Muscle of back (tissue), 13 donors: ENCODE measurements at places on chromosomes 13 and 19.

DNA sequence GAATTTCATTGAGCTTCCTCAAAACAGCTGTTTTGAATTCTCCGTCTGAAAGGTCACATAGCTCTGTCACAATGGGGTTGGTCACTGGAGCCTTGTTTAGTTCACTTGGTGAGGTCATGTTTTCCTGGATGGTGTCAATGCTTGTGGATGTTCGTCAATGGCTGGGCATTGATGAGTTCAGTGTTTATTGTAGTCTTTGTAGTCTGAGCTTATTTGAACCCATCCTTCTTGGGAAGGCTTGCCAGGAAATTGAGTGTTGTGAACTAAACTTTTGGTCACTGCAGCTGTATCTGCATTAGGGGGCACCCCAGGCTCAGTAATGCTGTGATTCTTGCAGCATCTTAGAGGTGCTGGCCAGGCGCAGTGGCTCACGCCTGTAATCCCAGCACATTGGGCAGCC, 22.0 kb downstream of the BLOC1S3 start:
- DNase-seq = peak; percentile 59

DNA sequence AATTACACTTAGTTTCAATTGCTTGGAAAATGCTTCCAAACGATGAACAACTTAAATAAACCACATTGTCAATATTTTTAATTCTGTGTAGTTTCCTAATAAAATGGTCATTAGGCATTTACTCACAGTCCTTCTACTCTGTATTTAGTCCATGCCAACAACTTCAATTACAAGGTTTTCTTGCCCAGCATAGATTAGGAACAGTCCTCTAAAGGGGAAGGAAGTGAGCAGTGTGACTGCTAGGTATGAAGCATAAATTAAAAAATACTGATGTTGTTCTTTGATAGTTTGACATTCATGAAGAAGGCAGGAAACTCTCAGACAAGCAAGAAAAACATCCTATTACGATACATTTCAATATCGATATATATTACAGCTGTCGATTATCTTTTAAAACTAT, 716.0 kb upstream of the PCDH9 start:
- DNase-seq = no peak

GRCh38 chr19:8342684-8343482, at the start of gene KANK3:
TSS of gene KANK3 (minus strand) at chr19:8343262. CDS start at chr19:8337828, 5,434 bp downstream.
- peak; percentile 87 for DNase-seq

DNA sequence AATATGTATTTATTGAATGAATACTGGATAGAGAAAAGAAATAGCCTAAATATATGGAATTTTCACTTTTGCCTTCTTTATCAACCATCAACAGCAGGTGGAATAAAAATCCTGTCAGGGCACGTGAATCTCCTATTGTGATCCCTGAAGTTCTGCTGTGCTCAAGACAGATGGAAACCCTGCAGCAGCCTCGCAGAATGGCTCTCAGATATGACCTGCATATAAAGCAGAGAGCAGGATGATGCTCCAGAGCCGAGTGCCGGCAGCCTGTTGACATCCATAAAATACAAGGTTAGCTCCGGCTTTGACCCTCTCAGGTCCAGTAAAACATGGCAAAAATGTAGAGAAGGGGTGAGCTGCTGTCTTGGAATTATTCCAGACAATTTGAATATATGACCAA, 659.3 kb downstream of the DIAPH3 start:
- DNase-seq = no peak

DNA sequence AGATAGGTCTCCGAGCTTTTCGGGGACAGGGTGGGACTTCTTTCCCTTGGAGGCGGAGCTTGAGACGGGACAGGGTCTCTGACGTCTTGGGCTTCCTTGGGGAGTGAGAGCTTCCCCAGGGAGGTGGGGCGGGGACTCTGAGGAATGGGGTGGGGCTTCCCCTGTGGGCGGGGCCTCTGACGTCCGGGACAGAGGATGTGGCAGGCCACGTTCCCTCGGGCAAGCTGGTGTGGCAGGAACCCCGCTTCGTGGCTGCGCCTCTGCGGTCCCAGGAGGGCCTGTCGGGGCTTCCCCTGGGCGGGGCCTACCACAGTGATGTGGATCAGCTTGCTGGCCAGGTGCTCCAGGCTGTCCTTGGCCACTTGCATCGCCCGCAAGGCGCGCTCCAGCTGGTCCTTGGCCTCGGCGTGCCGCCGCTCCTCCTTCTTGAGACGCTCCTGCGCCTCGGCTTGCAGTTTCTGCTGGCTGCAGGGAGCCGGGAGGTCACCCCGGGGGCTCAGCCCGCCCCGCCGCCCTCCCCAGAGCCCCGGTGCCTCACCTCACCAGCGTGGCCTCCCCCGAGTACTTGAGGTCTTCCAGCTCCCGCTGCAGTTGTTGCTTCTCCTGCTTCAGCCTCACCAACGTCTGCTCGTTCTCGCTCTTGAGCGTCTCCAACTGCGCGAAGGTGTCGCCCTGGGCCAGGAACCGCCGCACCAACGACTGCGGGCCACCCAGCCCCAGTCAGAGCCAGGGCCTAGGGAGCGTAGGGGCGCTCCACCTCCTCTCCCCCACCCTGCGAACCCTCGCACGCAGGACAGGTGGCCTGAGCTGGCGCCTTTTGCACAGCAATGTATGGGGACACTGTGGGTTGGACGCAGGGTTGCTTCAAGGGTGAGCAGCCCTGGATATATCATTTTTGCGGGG, 3.3 kb upstream of the RGL3 start:
- peak; percentile 54 for DNase-seq

- DNase-seq = no peak
Observed at GRCh38 chr13:78910147-78910546, 251.2 kb upstream of the OBI1 start.

- DNase-seq = no peak
Observed at GRCh38 chr13:57970404-57970803, 338.9 kb downstream of the PCDH17 start.

DNA sequence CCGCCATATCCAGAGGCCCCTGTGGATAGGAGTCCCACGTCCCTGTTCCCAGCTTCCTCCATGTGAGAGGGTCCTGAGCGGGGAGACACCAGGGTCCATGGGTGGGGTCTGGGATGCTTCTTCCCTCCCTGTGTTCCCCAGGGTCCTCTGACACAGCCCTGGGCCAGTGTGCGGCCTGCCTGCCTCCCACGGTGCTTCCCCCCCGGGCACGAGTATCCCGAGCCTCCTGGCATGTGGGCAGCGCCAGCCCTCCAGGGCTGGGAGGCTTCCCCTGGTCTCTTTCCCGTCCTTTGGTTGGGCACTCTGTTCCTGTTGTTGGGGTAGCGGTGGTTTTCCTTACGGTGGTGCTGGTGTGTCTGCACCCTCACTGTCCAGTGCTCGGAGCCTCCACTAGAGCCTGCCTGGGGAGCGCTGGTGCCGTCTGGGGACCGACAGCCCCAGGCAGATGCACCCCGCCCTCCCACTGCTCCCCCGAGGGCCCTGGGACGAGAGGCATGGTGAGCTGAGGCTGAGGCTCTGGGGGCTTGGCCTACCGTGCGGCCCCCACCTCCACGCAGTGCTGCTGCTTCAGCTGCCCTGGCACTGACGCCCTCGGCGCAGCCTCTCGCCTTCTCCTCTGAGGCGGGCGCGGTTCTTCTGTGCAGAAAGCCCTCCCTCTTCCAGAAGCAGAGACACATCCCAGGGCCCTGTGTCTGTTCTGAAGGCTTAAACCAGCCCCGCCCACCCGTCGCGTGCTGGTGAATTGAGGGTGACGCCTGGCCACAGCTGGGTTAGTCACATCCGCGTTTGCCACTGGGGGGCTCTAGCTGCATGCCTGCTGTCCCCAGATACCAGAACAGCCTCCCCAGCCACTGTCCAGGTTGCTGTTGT, 27.9 kb downstream of the PLEKHJ1 start:
- DNase-seq = peak; percentile 65

- peak; percentile 27 for DNase-seq
Observed at GRCh38 chr13:37869756-37870488, at the start of gene TRPC4. TSS of gene TRPC4 (minus strand) at chr13:37869772. CDS start at chr13:37783333, 86,439 bp downstream.

GRCh38 chr13:111403266-111403665, 82.8 kb downstream of the TEX29 start:
- no peak for DNase-seq

GRCh38 chr13:99071211-99071610, 93.3 kb upstream of the DOCK9 start:
- DNase-seq = no peak

- peak; percentile 25 for DNase-seq
Observed at GRCh38 chr13:30576528-30576927, 41.2 kb upstream of the USPL1 start.

GRCh38 chr13:27634231-27634630, 12.5 kb downstream of the POLR1D start:
- DNase-seq = no peak

- peak; percentile 54 for DNase-seq
Observed at GRCh38 chr19:6095760-6096159, 14.5 kb downstream of the RFX2 start.

DNA sequence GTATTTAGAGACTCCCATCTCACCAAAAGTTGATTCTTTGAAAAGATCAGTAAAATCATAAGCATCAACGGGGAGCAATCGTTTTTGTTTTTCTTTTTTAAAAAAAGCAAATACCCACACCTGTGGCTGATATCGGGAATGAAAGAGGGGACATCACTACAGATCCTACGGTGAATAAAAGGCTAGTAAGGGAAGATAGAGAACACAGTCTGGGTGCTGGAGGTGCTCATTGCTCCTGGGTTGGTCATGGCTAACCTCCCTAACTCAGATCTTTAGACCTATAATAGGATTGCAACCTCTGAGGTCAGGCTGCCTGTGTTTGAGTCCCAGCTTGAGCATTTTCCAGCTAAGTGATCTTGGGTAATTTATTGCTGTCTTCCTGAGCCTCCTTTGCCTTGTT, 1.1 kb downstream of the EHD2 start:
- DNase-seq = no peak

DNA sequence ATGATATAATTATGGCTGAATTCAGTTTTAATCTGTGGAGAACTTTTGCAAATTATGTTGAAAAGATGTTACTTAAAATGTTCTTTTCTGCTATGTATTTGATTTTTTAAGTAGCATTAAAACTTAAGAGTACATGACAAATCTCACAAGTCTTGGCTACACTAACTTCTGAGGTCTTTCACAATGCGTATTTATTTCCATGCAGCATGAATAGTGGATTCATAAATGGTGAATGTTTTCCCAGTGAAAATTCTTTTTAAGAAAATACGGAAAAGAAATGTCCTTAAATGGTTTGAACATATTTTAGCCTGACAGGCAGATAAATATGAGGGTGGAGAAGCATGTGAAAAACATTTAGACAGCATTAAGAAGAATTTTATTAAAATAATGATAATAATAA, 30.2 kb downstream of the GARRE1 start:
- DNase-seq = no peak

DNA sequence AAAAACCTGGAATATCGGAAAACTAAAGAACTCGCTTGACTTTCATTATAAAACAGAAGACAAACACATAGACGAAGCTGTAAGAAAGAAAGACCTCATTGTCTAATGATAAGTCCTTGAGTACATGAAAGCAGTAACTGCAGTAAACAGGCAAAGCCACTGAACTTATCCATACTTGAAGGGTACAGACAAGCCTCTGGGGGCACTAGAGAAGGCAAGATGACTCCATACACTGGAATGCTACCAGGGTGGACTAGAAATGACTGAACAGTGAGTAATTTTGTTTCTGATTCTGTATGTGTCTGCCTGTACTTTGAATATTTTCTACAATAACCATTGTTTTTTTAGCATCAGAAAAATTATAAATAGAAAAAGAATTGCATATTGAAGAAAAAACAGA, 507.9 kb downstream of the UQCRFS1 start:
- DNase-seq = no peak

DNA sequence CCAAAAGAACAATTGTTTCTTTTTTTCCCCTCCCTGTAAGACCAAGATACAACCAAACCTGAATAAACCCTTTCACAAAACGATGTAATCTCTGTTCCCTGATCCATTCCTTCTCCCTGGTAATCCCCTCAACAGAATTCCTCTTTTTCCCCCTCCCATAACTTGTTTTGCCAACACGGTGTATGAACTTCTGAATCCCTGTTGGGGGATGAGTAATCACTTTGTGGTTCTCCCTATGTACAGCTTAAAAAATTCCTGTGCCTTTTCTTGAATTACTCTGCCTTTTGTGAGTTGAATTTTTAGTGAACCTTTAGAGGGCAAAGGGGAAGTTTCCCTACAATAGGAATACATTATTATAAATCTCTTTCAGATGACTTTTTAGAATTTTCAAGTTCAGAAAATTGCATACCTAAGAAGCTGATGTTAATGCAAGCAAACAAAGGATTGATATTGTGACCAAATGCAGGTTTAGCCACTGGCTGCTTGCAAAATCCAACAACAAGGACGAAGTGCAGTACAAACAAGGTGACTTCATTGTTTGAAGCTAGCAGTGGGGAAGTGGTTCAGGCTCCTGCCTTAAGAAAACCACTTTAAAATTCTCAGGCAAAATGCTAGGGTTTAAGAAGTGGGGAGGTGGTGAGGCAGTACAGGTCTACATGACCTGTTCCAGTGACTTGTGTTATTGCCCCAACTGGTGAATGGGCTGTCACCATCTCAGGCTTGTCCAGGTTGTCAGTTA, 15.0 kb upstream of the EPSTI1 start:
- no peak for DNase-seq

DNA sequence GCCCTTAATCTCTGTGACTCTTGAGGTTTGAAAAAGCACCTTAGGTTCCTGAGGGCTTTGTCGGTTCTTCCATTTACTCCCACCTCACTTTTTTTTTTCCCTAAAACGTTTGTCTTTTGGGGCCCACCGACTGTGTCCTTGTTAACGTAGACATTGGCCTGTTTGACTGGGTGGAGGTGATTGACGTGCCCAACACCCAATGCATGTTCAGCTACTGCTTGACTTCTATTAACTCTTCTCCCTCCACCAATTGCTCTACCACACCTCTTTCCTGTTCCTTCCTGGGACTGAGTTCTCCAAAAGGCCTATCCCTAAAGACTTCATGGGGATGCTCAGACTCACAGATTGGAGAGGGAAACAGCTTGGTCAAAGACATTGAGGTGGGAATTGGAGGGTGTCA, 17.3 kb downstream of the CKM start:
- DNase-seq = no peak

- no peak for DNase-seq
Observed at GRCh38 chr13:61880578-61881283, 465.1 kb upstream of the PCDH20 start.

DNA sequence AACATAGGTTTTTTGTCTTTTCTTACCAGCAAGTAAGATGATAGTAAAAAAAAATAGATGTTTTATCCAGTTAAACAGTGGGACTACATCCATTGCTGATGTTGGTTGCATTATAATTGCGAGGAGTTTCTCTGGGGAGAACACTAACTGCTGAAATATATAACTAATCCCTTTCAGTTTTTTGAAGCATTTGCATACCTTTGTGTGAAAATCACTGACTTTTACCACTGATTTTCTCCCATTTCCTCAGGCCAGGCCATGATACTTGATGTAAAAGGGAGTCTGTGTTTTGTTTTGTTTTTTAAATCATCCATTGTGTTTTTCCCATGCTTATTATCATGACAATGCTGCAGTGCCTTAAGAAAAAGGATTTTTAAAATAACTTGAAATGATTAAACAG, 699.5 kb downstream of the PCDH9 start:
- no peak for DNase-seq

GRCh38 chr19:378706-379105, 30.2 kb downstream of the C2CD4C start:
- no peak for DNase-seq
